Activated CD8-positive, alpha-beta memory T cell treated with anti-CD3 and anti-CD28 coated beads for 4 hours (primary cell): ENCODE measurements at places on chromosomes 2 and 18.

- no peak for DNase-seq
These were observed 9.8 kb upstream of the CWC22 start for GRCh38 chr2:180016937-180017336.

DNA sequence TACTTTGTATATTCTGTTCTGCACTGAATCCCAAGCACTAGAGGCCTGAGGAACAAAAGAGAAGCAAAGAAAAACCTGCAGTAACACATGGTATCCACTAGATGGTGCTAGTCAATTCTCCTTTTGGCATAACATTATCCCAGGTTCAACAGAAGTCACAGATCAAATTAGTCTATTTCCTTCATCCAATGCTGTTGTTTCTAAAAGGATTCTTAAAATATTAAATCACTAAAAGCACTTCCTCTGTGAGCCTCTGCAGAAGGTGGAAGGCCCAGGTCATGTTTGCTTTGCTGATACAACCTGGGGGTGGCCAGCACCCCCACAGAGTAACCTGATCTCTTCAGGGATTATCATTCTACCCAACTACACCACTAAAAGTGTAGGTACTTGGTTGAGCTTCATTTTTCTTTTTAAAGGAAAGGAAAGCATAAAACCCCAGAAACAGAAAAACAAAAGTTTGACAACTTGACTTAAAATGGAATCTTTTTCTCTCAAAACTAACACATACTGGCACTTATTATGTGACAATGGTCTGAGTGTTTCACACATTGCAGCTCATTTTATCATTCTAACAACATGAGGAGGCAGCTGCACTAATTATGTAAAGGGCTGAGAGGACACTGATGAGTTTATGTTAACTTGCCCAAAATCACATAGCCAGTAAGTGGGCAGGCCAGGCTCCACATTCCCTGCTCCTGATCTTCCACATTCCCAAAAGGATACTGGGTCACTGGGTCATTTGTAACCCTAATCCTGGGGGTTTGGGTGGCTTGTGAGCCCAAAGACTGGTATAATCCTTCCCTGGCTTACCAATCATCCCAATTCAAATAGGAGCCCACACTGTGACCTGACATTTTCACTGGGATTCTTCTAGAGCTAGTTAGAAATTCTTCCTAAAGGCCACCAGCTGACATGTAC, 66.8 kb upstream of the DNER start:
- no peak for DNase-seq

DNA sequence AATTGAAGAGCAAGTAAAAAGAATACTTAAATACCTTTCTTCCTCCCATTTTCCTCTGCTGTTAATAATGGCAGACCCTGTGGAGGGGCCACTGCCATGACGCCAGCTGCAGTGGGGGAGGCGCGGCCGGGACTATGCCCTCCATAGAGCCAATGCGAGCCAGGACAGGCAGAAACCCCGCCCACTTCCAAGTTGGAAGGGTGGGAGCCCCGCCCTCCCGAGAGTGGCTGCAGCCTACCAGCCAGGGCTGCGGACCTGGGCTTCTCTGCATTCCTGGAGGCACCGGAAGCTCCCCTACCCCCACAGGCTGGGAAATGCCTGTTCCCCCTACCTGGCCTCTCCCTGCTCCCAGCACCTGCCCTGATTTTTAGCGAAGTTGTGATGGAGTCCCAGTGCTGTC, 439.4 kb upstream of the CDH19 start:
- no peak for DNase-seq

GRCh38 chr2:184049566-184049965, 548.8 kb upstream of the ZNF804A start:
- no peak for DNase-seq

- DNase-seq: no peak
These were observed 44.9 kb downstream of the COA5 start for GRCh38 chr2:98563394-98563793.

DNA sequence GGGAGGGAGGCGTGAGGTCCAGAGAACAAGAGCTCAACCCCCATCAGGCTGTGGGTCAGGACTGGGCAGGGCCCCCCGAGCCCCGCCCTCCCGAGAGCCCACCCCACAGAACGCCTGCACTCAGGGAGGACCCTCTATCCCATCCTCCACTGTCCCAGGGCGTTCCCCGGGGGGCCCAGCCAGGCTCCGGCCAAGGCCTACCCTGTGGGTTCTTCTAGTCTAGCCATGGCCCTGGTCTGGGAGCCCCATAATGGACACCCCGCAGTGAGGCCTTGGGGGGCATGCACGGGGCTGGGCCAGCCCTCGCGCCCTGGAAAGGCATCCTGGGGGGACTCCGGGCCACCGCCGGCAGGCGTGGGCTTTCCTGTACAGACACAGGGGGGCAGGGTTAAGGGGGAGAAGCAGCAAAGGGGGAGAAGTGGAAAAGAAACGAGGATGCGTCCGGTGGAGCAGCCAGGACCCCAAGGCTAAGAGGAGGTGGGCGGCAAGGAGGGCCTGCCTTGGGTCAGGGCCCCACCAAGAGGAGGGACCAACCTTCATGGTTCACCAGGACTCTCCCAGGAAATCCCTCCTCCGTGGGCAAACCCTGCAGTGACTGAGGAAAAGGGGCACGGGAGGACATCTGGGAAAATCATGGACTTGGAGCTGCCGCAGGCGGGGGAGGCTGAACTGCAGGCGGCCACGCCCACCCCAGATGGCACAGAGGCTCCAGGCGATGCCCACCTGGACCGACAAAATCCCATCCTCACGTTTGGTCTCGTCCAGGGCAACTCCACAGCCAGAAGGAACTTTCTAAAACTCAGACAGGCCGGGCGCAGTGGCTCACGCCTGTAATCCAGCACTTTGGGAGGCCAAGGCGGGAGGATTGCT, 2.7 kb upstream of the CROCC2 start:
- no peak for DNase-seq

DNA sequence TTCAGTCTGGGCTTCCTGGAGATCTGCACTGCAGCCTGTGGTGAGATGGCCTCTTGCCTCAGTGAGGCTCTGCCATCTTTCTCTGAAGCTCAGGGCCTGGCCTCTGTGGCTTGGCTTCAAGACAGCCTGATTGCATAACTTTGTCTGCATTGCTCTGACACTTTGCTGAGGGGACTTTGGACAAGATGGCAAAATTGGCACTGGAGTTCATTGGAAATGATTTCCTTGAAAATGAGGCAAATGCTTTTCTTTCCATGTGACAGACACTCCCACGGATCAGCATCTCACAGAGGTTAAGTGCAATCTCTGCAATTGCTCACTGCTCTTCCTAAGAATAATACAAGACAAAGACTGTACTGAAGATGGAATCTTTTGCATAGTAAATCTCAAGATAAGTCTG, 166.8 kb downstream of the KCNS3 start:
- no peak for DNase-seq

DNA sequence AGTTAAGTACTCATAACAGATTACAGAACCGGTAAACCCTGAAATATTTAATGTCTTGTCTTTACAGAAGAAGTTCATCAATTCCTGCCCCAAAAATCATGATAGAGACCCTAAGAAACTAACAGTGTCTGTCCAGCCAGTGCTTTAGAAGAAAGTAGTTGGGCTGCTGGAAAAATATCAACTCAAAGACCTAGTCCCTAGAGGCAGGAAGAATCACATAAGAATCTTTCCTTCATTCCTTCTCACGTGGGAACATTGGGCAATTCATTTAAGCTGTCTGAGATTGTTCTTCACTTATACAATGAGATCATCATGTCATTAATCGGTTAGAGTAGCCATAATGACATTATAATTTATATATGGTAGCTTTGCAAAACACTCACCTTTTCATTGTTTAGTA, 156.4 kb downstream of the CCBE1 start:
- DNase-seq: no peak

DNA sequence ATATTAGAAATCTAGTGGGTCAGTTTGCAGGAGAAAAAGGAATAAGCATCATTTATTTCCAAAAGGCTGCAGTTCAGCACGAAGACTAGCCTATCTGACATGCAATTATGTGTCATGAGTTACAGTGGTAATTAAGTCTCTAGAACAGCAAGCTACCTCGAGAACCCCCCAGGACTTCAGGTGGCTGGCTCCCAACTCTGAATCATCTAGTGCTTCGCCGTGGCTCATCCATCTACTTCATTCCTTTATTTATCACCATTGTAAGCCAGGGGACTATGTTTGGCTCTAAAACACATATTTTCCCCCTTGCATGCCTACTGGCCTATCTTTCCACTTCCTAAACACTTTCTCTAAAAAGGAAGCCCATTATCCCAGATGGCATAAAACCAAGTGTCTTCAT, 121.6 kb downstream of the TXNL1 start:
- no peak for DNase-seq

DNA sequence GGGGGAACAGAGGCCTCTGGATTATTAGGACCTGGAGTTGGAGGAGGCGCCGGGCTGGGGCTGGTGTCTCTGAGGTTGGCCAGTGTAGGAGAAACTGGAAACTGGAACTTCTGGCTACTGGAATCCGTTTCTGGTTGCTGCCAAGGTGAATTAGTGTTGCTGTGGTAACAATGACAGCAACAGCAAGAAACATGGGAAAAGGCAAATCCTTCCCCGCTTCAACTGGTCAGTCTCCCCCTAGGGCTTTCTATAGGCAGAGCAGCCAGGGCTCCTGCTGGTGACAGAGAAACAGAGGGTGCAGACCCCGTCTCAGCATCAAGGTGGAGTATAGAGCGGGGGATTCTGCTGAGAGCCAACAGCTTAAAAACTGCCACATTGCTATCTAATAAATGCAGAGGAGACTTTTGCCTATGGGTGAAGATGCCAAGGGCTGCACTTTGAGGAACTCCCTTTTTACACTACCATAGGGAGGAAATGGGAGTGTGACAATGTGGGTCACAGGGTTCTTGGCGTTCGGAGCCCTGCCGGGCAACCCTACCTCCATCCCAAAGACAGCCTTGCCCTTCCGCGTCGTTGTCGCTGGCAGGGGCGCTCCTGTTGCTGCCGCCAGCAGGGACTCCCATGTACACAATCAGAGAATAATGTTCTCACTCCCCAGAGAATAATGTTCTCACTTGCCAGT, 81.4 kb upstream of the CABLES1 start:
- no peak for DNase-seq

GRCh38 chr18:22956226-22956625, 23.1 kb downstream of the RBBP8 start:
- DNase-seq: no peak

DNA sequence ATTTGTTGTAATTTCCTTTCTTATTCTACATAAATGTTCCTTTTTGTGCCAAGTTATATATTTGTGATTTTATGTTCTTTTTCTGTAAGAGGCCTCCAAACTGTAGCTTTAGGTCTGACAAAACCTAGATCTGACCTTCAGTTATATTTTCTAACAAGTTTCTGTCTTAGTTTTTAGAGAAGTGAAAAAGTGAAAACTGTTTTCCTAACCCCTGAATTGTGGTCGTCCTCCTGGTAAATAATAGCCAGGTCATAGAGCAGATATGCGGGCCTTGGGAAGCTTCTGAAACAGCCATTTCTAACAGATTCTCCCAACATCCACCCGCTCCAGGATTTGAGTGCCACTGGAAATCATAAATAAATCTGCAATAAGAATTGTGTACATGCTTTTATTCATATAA, 398.4 kb upstream of the CWC22 start:
- DNase-seq: no peak

DNA sequence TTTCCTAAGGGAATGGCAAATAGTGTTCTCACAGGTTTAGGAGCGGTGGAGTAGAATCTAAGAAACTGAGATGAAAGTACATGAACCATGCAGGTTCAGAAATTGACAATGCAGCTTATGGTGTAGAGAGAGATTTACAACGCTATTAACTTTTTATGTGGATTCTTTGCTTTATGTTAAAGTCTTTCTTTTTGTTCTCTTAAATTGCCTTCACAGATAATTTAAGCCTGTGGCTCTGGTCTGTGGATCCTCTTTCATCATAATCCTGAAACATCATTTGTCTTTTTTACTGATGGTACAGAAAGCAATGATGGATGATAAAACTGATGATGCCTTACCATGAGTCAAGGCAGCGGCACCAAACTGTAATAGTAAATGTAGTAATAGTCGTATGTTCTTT, 30.3 kb downstream of the SOCS6 start:
- no peak for DNase-seq

GRCh38 chr2:230779607-230780006, 67.0 kb downstream of the CAB39 start:
- no peak for DNase-seq
